ENCODE measurements at places on chromosomes 4 and X.

DNA sequence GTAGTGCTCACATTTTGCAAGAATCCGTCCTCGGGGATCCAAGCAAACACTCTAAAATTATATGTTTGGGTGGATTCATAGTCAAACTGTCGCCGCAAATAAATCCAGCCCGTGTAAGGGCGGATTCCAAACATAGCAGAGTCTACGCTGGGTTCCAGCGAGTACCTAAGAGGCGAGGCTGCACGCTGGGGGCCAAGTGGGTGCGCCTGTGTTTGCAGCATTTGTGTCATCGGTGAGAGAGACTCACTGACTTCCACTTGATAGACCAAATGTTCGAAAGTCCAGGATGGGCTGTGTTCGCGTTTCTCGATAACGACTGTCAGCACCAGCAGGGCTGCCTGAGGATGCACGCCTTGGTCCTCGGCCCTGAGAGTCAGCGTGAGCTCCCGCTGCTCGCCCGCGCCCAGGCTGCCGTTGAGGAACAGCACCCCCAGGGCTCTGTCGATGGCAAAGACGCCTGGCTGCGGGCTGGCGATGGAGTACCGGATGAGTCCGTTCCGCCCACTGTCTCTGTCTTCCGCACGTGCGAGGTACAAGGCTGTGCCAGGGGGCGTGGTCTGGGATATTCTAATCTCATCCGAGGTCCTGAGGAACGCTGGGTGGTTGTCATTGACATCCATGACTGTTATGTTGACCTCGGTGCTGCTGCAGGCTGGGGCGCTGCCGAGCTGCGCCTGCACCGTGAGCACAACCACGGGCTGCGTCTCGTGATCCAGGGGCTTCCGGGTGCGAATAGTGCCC, 158.7 kb downstream of the DCHS2 start:
- DNase-seq = peak; percentile 76

DNA sequence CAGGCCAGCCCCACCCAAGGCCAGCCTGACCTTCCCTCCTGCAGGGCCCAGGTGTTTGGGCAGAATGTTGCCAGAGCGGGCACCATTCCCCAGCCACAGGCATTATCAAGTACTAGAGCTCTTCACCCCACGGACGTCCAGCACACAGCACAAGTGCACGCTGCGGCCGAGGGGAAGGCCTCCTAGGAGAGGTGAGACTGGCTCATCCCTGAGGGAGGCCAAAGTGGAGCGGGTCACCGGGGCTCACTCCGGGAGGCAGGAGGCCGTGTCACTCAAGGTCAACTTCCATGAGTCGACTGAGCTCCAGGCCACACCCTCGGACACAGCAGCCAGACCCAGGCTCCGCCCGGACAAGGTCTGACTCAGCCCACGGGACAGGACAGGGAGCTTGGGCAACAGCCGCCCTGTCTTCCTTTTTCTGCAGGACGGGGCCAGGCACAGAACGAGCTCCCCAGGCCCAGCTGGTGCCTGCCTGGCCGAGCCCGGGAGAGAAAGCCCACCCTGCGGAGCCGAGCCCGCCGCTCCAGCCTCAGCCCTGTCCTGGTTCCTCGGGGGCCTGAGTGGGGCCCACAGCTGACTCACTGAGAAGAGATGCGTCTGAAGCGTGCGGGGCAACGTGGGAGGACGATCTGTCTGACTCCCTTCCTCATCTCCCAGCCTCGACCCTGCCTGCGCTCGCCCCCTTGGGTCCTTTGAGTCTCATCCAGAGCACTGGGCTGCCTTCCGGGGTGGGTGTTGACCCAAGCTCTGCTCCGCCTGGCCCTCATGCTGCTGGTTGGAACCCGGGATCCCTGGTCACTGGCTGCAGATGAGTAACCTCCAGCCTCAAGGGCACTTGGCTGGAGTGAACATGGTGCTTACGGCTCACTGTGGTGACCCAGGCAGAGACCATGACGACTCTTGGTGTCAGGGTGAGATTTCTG, 1.6 kb downstream of the SLC49A3 start:
- DNase-seq = no peak

DNA sequence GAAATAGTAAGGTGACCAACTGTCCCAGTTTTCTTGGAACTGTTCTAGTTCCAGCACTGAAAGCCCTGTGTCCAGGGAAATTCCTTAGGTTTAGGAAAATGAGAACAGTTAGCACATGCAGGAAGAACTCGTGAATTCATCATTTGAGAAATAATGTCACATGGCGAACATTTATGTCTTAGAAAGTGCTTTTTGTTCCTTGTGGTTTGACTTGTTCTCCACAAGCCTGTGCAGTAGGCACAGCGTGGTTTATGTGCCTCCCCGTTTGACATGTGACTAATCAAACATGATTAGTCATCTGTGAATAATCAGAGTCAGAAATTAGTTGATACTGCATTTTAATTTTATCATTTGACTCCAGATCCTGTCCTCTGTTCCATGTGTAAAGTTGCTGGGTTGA, 556.0 kb upstream of the CPEB2 start:
- DNase-seq = no peak

GRCh38 chrX:72395237-72395636, 89.5 kb upstream of the CITED1 start:
- DNase-seq = no peak

DNA sequence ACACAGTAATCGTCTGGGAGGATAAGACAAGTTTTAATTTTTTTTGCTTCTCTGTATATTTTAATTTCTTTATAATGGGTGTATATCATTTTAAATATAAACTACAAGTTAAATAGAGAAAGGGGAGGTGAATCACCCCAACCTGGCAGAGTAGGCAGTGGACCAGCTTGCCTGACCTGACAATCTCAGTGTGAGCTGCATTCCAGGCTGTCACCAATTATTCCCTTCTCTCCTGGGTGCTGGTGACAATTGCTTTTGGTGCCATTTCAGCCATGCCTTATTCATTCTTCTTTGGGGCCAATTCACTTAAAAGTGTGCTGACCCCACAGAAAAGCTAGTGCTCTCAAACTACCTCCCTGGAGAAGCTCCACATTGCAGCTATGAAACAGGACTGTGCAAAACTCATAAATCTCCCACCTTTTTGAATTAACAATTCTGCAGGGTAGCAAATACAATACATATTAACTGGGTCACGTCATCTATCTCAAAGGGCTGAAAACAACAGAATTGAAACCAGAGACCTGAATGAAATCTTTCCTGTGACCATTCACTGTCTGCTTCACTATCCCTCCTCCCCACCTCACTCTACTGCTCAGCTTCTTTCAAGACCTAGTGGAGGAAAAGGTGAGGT, 359.0 kb downstream of the HS3ST1 start:
- DNase-seq = no peak

DNA sequence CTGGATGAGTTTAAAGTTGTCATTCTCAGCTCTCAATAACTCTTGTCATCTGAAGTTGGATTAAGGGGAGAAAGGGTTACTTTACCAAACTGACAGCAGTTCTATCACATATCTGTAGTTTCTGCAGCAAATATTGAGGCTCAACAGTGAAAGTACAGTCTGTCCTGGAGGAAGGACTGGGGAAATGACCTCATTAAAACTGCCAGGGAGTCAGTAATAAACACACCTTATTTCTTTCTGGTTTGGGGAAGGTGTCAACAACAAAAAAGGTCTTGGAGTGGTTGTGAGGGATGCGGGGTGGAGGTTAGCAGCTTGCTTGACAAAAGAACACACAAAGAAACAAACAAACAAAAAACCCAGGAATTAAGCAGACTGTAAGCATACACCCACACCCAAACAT, 1418.0 kb downstream of the STIM2 start:
- DNase-seq = no peak

DNA sequence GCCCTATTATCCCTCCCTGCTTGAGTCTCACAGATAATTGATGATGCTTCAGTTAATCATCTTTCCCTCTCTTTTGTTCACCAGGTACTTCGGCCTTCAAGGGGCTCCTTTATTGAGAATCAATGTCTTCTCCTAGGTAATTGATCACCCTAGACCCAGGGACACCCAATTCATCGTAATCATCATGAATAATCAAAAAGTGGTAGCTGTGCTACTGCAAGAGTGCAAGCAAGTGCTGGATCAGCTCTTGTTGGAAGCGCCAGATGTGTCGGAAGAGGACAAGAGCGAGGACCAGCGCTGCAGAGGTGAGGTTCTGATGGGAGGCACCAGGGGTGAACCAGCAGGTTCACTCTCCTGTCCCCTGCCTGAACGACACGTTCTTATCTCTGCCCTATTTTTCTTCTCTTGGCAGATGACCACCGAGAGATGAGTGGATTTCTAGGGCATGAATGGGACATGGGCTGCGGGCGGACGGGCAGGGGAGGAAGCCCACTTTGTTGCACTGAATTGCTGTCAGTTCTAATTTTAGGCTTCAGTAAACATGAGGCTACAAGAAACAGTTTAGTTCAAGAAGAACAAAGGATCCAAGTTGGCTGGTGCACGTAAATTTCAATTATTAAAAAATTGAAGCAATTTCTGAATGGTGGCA, 80.5 kb downstream of the ALPK1 start:
- no peak for DNase-seq

GRCh38 chr4:38290366-38290765, 330.2 kb downstream of the PTTG2 start:
- DNase-seq = no peak

DNA sequence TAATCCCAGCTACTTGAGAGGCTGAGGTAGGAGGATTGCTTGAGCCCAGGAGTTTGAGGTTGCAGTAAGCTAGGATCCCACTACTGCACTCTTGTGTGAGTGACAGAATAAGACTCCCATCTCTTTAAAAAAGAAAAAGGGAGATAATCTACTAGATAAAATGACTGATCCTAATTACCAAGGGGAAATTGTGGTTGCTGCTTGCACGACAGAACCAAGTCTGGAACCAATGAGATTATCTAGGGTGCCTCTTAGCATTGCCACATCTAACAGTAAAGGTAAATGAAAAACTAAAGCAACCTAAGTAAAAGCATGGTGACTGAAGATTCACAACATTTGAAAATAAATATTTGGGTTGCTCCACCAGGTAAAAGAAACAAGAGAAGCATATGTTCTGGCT, 185.1 kb downstream of the PDHA2 start:
- DNase-seq = no peak

DNA sequence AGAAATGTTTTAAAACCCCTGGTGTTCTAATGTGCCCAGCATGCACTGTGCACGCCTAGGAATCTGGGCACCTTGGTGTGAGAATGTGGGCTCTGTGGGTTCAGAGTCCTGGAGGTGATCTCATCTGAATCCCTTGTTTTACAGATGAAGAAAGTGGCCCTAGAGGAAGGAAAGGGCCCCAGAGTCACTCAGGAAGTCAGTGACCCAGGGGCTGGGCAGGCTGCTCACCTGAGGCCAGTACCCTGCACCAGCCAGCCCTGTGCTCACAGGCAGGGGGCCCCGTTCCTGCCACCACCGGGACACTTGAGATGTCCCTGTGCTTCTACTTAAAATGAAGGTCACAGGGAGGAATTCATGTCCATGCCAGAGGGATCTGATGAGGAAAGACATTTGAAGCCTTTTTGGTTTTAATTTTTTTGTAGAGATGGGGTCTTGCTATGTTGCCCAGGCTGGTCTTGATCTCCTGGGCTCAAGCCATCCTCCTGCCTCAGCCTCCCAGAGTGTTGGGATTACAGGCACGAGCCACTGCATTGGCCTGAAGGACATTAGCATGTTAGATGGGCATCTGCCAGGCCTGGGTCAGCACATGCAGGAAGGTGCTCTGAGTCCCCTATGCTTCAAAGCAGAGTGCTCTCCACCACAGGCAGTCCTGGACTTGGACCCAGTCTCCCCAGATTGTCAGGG, 7.4 kb upstream of the S100P start:
- no peak for DNase-seq

GRCh38 chrX:49041744-49042580, 1.2 kb downstream of the TFE3 start:
- DNase-seq = no peak

DNA sequence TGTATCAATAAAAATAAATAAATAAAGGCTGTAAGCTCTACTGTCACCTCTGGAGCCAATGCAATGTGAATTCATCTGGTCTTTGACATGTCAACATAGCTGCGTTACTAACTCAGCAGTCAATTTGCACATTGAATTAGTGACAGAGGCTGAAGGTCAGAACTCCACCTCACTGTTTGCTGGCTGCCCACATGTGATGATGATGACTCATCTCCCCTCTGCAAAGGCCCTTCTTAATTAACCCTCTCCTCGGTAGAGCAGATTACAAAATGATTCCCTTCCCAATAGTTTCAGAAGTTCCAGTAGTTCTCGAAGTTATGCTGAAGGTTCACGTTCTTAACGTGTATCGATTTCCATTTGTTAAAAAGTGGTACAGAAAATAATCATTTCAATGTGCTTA, 1626.0 kb upstream of the TENM3 start:
- no peak for DNase-seq

GRCh38 chrX:110146521-110146920, 143.6 kb downstream of the TMEM164 start:
- peak; percentile 29 for DNase-seq

GRCh38 chr4:104989371-104989770, 157.3 kb upstream of the TET2 start:
- DNase-seq = no peak

DNA sequence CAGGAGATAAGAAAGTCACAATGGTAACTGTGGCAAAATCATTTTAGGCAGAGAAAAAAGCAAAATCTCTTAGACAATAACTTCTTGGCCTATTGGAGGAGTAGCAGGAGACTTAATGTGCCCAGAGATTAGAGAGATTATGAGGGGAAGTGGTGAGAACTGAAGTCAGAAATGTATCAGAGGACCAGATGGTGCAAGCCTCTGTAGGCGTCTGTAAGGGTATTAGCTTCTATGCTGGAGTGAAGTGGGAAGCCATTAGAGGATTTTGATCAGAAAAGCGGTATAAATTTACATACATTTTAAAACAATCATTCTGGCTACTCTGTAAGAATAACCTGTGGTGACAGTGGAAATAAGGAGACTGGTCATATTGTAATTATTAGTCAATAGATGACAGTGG, 236.7 kb downstream of the FAT4 start:
- no peak for DNase-seq

- DNase-seq = no peak
These were observed 437.8 kb downstream of the GRXCR1 start for GRCh38 chr4:43330288-43330687.

- DNase-seq = no peak
These were observed 81.0 kb downstream of the SORBS2 start for GRCh38 chr4:185730849-185731608.

- DNase-seq = no peak
These were observed 59.8 kb downstream of the ACOX3 start for GRCh38 chr4:8380511-8381415.

DNA sequence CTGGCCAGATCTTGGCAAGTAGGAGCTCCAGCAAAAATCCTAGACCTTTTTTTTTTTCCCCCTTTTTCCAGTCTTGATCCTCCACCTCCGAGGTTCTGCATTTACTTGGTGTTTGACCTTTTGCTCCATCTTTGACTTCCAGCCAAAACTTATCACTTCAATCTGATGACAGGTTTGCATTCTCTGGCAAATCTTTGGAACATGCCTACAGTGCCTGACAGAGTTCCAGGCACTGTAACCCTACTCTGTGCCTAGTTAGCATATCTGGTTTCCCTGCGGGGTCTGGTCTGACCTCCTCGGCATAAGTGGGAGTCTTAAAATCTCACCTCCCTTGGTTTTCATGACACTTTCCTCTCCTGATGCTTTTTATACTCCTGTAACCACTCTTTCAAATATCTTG, 39.4 kb upstream of the NR3C2 start:
- DNase-seq = no peak
